Activated CD4-positive, alpha-beta T cell treated with anti-CD3 and anti-CD28 coated beads, Interleukin-2, amount 50 U/mL, for 24 hours (primary cell): ENCODE measurements at places on chromosomes 1 and 21.

- DNase-seq: no peak
Measured at GRCh38 chr1:86948212-86948611, 33.8 kb downstream of the HS2ST1 start.

DNA sequence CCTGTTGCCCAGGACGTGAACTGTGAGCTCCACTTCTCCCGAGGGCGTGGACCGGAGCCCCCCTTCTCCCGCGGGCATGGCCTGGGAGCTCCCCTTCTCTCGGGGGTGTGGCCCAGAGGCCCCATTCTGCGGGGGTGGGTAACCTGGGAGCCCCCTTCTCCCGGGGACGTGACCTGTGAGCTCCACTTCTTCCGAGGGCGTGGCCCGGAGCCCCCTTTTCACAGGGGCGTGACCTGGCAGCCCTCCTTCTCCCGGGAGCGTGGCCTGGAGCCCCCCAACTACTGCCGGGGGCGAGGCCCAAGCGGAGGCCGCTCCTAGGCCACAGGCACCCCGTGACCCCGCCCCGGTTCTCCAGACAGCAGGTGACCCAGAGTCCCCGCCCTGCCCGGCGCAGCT is 320 bp downstream of the C1orf174 start:
- DNase-seq: peak; percentile 20

- DNase-seq: no peak
Measured at GRCh38 chr1:32925403-32926162, 24.4 kb upstream of the TMEM54 start.

DNA sequence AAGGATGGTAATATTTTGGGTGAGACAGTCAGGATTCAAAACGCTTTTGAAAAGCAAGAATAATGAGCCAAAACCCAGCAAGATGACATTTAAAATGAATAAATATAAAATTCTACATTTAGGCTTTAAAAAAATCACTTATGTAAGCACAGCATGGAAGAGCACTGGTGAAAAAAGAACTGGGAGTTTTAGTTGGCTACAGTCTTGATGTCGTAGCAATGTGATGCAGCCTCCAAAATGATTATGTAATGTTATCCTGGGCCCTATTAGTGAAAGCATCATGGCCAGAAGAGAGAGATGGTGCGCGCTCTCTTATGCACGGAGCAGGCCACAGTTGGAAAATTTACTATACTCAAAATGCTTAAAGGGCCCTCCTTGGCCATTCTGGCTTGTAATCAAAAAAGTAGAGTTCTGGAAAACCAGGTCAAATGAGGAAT is 5.1 kb downstream of the KCNJ9 start:
- no peak for DNase-seq

- DNase-seq: no peak
Measured at GRCh38 chr1:86861424-86861823, 52.5 kb downstream of the SELENOF start.

GRCh38 chr21:31034378-31034777 is 3.9 kb downstream of the KRTAP19-8 start:
- DNase-seq: no peak

- DNase-seq: no peak
Measured at GRCh38 chr1:203299169-203299568, 6.2 kb upstream of the BTG2 start.

DNA sequence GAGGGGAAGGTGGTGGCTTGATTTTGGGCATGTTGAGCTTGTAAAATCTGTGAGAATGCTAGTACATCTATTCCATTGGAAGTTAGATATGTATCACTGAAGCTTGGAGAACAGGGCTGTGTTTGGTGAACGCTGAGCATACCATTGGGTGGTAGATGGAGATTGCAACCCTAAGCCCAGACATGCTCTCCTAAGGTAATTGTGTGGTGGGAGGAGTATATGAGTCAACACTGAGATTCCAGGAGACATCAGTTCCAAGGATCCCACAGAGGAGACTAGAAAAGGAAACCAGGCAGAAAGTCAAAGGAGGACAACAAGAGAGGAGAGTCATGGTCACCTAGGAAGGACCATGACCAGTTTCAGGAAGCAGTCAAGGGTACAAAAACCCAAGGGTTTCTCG is 60.4 kb downstream of the KIF21B start:
- no peak for DNase-seq

DNA sequence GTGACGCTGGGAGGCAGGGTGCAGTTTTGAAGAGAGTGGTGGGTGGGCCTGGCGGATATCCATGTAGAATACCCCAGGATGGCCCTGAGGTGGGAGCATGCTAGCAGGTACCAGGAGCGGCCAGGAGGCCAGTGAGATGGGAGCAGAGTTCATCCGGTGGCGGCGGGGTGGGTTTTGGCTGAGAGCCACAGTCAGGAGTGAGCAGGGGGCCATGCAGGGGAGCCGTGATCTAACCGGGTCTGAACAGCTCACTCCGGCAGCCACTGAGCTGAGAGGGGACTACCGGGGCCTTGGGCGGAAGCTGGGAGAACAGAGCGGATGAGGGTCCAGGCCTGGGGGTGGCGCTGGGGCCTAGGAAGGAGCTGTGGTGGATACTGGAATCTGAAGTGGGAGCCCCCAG is 47.6 kb upstream of the LRP8 start:
- DNase-seq: no peak

DNA sequence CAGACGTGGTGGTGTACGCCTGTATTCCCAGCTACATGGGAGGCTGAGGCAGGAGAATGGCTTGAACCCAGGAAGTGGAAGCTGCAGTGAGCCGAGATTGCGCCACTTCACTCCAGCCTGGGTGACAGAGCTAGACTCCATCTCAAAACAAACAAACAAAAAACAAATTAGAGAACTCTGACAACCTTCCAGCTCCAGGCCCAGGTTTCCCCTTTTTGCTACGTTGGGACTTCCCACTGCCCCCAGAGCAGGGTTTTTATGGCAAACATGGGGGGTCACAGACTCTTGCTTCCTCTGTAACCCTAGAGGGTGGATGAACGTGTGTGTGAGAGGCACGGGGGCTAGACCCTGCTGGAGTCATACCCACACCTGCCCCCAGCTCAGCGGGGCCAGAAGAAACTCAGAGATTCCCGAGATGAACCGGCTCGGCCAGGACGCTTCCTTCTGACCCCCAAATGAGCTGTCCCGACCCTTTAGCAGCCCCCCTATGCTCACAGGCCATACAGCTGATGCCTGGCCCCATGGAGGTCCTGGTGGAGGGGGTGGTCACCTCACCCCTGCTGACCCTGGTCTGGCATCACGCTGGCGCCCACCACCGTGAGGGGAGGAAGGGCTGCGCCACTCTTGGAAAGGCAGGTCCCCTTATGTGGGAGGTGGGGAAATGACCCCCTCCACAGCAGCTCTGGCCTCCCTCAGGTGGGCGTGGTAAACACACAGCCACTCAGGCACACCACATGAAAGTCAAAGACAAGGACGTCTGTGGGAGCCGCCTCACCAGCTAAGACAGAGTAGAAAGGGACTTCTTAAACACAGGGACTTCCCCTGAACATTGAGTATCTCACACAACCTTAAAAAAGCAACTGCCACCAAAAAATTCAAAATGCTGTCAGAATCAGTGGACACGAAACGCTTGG is 7.1 kb downstream of the GPR157 start:
- DNase-seq: peak; percentile 21

DNA sequence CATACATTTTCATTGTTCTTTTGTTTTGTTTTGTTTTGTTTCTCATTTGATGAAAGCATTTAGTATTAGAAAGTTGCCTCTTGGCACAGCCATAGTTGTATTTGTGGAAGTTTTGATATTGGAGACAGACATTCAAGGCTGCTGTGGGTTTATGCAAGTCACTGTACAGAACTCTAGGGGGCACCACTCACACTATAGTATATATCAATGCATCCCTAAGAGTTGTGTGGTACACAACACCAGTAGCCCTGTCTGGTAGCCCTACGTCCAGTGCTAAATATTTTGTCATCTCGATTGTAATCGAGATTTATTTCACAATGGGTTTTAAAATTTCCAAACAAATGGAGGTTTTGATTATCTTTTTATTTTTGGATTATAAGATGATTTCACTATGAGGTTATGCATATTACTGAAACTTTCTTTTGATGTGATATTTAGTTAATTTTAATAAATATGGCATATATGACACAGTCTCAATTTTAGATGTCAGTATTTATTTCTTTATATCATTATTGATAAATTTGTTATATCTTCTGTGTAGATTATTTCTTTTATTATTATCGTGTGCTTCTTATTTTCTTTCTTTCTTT is 112.2 kb downstream of the NR5A2 start:
- DNase-seq: peak; percentile 40

DNA sequence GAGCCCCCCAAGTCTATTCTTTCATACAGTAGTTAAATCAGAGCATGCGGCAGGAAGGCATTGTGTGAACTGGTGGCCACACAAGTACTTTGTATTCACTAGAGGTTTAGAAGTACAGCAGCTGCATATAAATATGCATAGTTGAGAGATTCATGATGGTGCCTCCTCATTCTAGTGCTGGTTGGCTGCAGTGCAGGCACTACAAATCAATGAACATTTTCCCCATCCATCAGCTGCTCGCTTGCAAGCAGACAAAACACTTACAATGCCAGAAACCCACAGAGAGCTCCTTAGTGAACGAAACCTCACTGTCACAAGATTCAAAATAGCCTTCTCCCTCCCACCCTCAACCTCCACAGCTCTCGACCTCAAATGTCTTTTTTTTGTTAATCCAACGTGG is 726.2 kb downstream of the USP25 start:
- DNase-seq: no peak

DNA sequence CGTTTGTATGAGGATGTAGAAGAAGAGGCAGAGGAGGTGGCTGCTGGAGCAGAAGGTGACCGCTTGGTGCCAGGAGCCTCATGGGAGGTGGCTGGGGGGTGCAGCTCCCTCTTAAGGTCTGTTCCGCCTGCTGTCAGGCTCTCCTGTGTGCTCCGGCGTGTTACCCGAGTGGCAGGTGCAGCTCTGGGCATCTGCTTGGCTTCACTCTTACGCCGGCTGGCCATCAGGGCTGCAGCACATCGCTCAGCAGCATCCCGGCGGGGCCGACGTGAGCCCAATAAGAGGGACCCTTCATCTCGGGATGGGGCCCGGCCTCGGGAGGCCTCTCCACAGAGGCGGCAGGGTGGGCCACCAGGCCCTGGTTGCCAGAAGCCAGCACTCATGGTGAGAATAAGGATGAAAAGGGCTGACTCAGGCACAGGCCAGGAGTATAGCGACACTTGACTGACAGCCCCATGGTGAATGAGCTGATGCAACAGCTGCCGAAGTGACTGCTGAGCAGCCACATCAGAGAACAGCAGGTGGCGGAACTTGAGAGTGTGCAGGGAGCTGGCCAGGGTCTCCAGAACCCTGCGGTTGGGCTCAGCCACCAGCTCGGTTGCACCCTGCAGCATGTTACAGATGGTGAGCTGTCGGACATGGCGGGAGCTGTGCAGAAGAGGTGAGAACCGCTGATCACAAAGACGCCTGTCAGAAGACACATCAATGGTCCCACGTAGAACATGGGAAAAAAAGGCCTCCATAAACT is 17.5 kb downstream of the LRRC41 start:
- no peak for DNase-seq

DNA sequence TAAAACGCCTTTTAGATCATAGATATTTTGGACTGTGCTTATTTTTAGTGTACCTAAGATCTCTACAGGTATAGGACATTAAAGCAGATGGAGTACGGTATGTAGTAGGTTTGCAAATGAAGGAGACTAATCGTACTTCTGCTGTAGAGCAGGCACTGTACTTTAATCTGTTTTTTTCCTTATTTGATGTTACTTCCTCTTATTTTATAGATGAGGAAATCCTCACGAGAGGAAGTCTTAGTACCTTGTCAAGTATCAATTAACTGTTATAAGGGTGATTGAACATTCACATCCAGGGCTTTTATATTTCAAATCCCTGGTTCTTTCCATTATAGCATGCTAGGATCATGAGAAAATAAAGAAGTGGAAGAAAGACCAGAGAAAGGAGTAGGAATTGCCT is 41.1 kb downstream of the CACHD1 start:
- no peak for DNase-seq

DNA sequence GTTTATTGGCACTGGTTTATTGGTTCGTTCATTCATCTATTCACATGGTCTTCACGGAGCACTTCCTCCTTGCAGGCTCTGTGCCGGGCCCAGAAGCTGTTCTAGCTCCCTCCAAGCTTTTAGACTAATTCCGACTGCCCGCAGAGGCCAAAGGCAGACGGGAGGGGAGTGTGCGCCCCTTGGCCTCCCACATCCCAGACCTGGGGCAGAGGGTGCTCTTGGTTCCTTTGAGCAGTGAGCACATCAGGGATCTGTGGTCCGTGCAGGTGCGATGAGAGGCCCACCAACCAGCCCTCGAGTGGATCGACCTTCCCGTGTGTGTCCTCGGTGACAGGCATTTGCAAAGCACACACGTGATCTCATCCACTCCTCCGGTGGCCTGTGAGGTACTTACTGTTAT is 38.7 kb upstream of the TNFRSF1B start:
- no peak for DNase-seq

- DNase-seq: no peak
Measured at GRCh38 chr1:204782118-204782700, 88.5 kb upstream of the NFASC start.

DNA sequence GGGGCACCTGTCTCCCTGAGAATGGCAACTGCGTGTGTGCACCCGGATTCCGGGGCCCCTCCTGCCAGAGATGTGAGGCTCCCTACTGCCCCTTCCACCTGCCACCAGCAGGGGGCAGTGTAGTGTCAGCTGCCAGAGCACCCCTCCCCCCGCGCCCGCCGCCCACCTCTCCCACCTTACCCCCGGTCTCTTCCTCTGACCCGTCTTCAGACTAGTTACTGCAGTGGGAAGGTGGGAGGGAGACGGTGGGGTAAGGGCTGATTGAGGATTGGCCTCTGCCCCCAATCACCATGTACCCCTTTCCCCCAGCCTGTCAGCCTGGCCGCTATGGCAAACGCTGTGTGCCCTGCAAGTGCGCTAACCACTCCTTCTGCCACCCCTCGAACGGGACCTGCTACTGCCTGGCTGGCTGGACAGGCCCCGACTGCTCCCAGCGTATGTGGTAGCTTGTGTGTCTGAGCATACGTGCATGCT is 10.1 kb upstream of the LRRC71 start:
- peak; percentile 34 for DNase-seq

DNA sequence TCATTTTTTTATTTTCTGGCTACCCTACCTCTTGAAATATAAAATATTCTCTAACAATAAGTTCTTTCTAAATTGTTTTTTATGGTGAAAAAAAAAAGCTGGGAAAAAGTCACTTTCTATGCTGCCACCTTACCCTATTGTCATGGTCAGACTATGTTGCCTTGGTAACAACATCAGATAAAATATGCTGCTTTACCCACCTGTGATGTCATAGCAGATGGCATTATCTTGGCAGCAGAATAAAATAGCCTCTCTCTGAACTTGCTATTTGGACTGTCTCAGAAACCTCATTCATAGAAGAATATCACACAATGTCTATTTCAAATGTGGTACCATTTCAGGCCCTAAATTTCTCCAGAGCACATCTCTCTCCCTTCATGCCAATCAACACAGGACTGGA is 69.6 kb upstream of the SGIP1 start:
- no peak for DNase-seq
